Tongue (tissue), 3 donors: ENCODE measurements at places on chromosomes 7 and 10. TPM values are rescaled to one million over a fixed set of nuclear protein-coding genes. Genes with fewer than 3 reads are reported as not detected.

GRCh38 chr10:100570506-100570905 is 34.8 kb downstream of the HIF1AN start:
- no peak for DNase-seq

The MMD2 gene
- not detected for total RNA-seq

- peak; percentile 76 for DNase-seq
Observed at GRCh38 chr10:128386816-128387604, 260.8 kb upstream of the MKI67 start.

- DNase-seq = no peak
Observed at GRCh38 chr7:17501441-17502212, 203.2 kb downstream of the AHR start.

DNA sequence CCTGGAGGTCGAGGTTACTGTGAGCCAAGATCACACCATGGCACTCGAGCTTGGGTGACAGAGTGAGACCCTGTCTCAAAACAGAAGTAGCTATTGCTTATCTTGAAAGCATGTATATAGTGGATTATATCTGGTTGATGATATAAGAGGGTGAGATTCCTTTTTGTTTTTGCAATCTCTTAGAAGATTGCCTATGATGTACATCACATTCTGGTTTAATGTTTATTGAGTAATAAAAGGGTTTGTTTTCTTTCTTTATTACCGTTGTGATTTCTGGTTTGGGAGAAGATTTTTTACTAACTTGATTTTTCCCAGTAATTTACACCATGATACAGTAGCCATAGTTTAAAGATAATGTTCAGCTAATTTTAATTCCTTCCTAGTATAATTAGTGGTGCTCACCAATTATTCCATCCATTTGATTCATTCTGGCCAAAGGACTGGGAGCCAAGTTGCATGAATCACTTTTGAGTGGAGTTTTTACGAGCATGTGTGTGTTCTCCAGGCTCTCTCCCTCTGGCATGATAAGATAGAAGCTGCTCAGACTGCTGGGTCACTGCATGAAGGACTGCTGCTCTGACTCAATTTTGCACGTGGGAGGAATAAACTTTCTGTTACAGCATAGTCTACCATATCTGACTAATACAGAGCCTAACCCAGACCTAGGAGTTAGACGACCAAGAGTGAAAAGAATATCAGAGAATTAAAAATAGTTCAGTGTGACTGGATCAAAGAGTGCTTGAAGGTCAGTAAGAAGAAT is 13.5 kb upstream of the TSPAN13 start:
- no peak for DNase-seq

DNA sequence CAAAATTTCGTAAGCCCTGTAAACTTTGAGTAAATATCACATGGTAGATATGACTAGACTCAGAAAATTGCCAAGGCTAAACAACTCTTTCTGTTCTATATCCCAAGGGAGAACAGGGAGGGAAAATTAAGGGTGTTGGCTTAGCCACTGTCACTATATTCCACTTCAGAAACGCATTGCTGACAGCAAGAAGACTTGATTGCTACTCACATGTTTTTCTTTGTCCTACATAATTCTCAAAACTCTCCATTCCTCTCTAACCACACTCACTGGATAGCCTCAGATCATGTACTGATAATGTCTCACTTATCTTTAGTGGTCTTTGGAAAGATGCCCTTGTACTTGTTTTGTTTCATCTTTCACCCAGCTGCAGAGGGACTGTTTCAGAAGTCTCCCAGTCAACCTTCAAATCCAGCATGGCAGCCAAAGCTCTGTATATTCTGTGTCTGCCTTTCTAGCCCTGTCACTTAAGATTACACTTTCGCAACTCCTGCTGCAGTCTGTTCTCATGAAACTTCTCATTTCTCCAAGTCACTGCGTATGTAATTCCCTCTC is 582.4 kb upstream of the FZD8 start:
- no peak for DNase-seq

- no peak for DNase-seq
Observed at GRCh38 chr7:112023282-112023681, 182.9 kb downstream of the DOCK4 start.

- no peak for DNase-seq
Observed at GRCh38 chr7:1152492-1152891, 7.5 kb downstream of the ZFAND2A start.

DNA sequence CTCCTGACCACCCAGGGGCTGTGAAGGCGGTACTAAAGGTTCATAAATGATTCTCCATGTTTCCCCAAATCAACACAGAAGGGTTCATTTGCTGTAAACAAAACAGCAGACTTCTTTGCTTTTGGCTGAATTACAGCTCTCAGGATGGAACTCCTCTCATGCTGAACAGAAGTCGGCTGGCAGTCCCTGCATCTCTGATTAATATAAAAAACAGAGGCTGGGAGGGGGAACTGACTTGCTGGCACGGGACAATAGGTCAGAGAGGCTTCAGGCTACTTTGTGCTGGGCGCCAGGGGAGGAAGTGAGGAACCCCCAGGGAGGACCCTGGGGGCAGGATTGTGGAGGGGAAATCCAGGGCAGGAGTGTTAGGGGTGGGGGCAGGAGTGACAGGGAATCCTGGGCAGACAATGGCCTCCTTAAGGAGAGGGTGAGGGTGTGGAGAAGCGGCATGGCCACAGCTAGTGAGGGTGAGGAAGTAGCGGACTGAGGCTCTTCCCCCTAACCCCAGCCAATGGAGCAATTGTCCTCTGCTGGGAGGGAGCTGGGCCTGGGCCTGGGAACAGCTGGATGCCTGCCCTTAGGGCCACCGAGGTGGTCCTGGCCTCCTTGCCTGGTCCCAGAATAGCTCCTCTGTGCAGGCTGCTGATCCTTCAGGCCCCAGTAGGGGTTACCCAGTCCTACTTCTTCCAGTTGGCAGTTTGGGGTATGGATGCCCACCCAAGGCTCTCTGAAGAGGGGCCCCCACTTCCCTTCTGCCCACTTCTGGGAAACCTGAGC is 9.2 kb upstream of the SFRP5 start:
- peak; percentile 47 for DNase-seq

The PRSS37 gene
- not detected for total RNA-seq

The KNDC1 gene
- total RNA-seq = 1.7 TPM

GRCh38 chr10:15300145-15300544 is 70.9 kb downstream of the FAM171A1 start:
- no peak for DNase-seq

The CALY gene
- total RNA-seq = not detected

GRCh38 chr7:123598657-123599056 is 3.0 kb upstream of the ASB15 start:
- DNase-seq = no peak

DNA sequence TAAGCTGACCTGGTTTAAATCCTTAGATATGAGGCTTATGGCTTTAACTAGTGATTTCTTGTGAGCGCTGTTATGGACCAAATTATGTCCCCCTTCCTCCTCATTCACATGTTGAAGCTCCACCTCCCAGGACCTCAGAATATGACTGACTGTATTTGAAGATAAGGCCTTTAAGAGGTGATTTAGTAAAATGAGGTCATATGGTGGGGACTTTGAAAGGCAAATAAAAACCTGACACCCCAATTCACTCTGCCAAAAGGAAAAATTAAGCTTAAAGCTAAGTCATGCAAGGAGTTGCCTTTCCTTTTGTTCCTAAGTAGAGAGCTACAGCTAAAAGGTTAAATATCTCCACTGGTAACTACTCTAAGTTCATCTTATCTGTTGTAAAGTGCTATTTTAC is 36.4 kb upstream of the FIGNL1 start:
- no peak for DNase-seq

GRCh38 chr7:70739646-70740210 is 392.2 kb upstream of the GALNT17 start:
- peak; percentile 68 for DNase-seq

DNA sequence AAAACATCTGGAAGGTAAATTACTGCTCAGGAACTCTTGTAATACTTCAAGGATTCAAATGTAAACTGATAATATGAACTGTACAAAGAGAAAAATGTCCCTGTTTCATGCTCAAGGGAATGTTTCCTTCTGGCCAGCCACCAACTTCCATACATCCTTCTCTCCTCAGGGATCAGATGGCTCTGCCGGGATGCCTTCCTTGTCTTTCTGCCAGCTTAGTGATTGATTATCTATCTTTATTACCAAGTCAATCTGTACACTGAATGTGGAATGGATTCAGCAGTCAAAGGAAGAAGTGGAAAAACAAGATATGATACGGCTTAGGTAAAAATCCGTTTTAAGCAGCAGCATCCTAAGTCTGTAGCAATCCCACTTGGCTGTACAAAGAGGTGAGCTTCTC is 178.3 kb downstream of the PTN start:
- no peak for DNase-seq

- DNase-seq = no peak
Observed at GRCh38 chr7:152756116-152756515, 3.4 kb upstream of the ACTR3B start.
